Cardiac septum (tissue), 1 donor: ENCODE measurements at places on chromosomes 3 and 15. TPM values are rescaled to one million over a fixed set of nuclear protein-coding genes. Genes with fewer than 3 reads are reported as not detected.

DNA sequence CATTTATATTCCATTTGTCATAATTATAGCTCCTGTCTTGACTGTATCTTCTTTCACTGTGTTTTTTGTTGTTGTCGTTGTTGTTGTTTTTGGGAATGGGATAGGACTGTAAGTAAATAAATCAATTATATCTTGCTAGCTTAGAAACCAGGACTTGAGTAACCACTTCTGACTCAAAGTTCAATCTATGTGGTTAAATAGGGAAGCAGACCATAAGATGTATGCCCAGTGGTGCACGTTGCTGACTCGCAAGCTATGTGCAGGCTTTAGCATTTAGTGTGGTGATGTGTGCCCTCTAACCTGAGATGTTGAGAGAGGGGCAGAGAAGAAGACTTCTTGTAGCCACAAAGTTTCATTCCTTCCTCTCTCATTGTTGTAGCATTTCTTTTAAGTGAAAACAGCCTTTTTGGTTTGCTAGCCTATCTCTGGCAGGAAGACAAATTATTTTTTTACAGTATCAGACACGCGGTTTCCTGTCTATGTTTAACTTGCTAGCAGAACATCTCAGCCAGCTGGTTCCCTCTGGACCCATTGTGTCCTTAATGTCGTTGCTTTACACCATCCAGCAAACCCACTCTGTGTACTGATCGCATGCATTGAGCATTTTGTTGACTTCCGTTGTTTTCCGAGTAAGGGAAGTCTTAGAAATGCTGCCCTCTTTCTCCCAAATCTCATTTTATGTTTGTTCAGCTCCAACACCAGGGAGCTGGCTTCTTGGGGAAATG is 52.1 kb downstream of the TGFBR2 start:
- no peak for DNase-seq

DNA sequence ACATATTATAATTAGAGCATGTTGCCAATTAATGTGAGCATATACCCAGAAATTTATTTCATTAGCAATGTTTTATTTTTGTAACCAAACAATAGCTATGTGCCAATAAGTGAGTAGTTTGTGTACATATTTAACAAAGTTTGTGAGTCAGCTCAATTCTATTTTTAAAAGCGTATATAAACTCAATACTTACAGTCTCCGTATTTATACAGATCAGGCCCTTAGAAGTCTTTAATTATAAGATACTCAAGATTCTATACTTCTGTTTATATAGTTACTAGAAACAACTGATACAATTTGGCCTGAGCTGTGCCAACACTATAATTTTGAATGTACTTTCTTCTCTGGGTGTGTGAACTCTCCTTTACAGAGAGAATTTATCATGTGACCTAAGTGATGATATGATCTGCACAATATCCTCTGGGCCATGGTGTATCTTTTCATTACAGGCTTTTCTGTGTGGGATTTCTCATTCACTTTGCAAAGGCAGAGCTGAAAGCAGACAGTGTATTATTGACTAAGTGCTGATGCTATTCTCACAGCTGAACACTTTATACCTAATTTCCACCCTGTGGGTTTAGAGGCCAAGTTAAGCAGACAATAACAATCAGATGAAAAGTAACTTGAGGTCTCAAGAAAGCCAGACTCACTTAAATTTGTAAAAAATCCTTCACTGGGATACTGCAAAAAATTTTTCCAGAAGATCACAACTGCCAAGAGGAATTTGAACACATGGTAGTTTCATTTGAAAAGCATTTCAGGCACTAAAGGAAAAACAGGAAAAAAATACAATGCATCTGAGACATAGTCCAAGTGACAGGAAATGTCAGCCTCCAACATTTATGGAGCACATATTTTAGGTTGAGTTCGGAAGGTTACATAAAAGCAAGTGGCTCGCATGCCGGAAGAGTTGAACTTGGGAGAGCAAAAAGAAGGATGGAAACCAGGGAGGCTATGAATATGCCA is 277.9 kb upstream of the SEMA6D start:
- no peak for DNase-seq

DNA sequence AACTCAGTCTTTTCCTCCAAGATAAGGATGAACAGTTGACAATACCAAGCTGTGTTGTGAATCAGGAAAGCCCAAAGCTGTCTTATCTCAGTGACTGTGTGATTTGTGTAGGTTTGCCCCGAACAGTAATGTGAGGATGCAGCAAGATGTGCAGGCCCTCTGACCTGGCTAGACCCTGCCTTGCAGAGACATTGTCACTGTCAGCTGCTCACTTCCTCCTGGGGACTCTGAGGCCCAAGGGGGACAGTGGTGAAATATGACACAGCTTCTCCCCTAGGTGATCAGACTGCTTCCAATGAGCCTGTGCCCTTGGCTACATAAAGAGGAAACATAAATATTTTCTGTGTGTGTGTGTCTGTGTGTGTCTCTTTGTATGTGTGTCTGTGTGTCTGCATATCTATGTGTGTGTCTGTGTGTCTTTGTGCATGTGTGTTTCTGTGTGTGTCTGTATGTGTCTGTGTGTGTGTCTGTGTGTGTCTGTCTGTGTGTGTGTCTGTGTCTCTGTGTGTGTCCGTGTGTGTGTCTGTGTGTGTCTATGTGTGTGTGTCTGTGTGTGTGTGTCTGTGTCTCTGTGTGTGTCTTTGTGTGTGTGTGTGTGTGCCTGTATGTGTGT is 21.7 kb downstream of the LRRK1 start:
- no peak for DNase-seq

DNA sequence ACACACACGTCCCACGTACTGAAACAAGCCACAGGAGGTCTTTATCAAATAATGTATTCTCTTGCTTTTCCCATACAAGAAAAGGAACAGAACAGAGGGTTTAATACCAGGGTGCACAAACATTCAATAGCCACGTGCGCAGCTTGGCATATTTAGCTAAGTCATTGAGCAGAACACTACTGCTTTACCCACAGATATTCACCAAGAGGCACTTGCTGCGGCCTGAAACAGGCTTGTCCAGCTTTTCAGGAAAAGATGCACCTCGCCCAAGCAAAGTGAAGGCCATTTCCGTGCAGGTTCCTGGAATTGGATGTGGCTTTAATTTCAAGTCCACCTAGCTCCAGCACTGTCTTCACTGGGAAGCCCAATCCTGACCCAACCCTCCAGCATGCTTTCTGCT is 17.6 kb downstream of the ZDHHC3 start:
- DNase-seq, result no peak

- no peak for DNase-seq
Measured at GRCh38 chr3:116084999-116085791, 360.1 kb downstream of the LSAMP start.

DNA sequence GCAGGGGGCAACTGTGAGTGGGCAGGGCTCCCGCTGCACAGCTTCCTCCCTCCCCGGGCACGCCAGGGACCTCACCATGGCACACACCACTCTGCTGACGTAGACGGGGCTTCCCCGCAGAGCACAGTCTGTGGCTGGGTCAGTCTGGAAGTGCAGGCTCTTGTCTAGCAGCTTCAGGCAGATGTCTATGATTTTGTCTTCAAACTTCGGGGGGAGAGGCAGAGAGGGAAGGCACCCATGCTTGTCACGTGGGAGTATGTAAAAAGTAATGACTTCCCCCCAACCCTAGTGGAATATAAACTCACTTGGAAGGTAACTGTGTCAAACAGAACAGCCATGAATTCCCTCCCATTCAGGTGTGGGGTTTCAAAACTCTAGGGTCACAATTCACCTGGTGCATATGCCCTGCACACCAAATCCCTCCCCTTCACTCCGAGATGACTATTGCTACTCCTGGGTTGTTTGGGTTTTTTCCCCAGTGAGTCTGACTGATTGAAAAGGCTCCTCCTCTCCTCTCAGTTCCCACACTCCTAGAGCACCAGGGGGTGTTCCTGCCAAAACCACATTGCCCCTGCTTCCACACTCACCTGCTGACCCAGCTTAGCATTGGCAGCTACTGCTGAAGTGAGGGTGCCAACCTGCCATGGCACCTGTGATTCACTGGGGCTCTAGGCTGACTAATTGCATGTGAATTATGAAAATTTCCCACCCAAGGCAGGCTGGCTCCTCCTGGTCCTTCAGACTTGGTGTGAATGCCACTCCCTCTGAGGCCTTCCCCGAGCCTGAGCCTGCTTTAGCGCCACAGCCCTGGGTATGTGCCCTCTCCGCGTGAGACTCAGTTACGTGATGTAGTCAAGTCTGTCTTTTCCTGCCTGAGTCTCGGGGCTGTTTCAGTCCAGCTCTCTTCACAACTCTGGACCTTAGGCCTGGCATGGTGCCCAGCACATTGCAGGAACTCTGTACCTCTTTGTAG is 13.0 kb downstream of the TGM5 start:
- DNase-seq, result no peak

DNA sequence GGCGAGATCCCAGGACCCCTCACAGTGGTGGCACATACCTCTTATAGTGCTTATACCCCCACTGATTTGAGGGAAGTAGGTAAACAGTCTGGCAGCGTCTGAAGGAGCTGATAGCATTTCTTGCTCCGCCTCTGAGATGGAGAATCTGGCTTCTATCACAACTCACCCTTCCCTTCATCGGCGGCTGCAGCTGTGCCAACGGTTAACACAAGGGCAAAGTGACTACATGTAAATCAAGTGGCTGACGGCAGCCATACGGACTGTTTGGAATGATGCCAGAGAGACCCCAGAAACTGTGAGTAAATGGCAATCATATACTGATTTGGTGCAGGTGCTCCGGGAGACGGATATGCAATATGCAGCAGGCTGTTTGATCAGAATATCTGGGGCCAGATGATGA is 66.8 kb upstream of the UNC13C start:
- no peak for DNase-seq

DNA sequence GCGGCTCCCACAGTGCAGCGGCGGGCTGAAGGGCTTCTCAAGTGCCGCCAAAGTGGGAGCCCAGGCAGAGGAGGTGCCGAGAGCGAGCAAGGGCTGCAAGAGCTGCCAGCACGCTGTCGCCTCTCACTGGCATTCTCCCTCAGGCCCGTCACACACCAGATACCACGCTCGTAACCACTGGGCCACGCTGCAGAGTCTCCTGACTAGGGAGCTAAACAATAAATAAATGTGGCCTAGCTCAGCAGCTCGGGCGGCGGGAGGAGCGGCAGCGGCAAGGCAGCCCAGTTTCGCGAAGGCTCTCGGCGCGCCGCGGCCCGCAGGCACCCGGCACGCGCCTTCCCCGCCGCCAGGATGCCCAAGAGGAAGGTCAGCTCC is 55.9 kb upstream of the FAM174B start:
- no peak for DNase-seq

CSPG4 gene
- total RNA-seq, result 21.3 TPM

TIMP4 gene
- 4.3 TPM for total RNA-seq
